GOT3 (cell line): ENCODE measurements at places on chromosomes 1 and 21.

- DNase-seq = no peak
Observed at GRCh38 chr1:15352128-15352957, 57.3 kb upstream of the EFHD2 start.

DNA sequence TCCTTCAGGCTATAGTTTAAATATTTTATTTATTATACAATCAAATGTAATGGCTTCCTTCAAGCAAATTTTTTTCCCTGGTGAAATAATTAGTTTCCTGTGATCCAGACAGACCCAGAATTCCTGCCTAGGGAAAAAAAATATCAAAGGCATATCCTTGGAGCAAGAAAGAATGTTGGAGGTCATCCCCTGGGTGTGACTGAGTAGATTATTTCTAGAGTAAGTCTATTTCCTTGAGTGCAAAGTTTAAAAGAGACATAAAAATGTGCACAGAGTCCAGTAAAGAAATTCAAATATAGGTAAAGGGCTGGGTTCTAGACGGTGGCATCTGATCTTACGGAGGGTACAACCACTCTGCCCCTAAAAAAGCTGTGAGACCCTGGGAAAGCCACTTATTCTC, 32.2 kb upstream of the SAMD13 start:
- no peak for DNase-seq

GRCh38 chr21:45849651-45850050, 131.9 kb upstream of the COL6A1 start:
- no peak for DNase-seq

DNA sequence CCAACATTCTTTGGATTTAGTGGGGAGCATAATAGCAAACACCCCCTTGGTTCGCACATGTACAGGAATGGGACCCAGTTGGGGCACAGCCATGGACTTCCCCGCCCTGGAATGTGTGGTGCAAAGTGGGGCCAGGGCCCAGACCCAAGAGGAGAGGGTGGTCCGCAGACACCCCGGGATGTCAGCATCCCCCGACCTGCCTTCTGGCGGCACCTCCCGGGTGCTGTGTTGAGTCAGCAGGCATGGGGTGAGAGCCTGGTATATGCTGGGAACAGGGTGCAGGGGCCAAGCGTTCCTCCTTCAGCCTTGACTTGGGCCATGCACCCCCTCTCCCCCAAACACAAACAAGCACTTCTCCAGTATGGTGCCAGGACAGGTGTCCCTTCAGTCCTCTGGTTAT, 21.8 kb downstream of the UQCRHL start:
- DNase-seq = no peak

GRCh38 chr1:156021093-156021428, 310 bp upstream of the SSR2 start:
- DNase-seq = no peak

GRCh38 chr1:219149009-219149577, 24.6 kb upstream of the LYPLAL1 start:
- DNase-seq = no peak

GRCh38 chr21:22597660-22598255, 1599.5 kb downstream of the NCAM2 start:
- no peak for DNase-seq

GRCh38 chr21:33546086-33546485, 3.2 kb downstream of the SON start:
- DNase-seq = no peak

- no peak for DNase-seq
Observed at GRCh38 chr1:35777109-35777508, 7.3 kb upstream of the CLSPN start.

DNA sequence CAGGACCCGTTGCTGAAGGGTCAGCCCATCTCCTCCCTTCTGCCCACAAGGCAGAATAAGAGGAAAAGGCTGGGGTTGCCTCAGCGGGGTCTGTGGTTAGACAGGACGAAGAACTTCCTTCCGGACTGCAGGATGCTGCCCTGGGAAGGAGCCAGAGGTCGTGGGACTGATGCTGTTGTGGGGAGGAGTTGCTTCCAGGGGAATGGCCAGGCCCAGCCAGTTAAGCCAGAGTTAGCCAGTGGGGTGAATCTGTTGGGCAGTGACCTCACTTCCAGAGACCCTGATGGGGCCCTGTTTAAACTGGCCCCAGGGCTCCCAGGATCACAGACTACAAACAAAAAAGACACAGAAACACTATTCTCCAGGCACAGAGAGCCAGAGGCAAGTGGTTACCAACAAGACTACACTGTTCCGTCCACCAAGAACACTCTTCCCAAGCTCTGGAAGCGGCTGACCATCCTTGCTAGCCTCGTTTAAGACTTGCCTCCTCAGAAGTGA, 13.0 kb downstream of the FAM229A start:
- DNase-seq = no peak

DNA sequence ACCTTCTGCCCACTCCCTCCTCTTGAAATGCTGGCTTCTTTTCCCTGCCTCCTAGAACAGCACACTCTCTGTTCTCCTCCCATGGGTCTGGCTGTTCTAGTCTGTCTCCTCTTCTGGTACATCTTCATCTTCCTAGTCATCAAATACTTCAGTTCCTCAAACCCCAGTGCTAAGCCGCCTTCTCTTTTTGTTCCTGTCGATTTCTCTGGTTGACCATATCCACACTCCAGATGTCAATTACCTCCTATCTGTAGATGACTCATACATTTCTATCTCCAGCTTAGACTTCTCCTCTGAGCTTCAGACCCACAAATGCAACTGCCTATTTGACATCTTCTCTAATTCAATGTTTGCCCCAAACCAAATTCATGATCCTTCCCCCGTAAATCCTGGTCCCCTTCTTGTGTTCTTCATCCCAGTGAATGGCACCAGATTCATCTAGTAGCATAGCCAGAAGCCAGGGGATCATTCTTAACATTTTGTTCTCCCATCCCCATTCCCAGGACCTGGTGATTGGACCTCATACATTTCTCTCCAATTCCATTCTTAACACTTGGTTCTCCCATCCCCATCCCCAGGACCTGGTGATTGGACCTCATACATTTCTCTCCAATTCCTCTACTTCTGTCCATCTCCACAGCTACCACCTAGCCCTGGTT, 35.9 kb downstream of the USP24 start:
- no peak for DNase-seq

DNA sequence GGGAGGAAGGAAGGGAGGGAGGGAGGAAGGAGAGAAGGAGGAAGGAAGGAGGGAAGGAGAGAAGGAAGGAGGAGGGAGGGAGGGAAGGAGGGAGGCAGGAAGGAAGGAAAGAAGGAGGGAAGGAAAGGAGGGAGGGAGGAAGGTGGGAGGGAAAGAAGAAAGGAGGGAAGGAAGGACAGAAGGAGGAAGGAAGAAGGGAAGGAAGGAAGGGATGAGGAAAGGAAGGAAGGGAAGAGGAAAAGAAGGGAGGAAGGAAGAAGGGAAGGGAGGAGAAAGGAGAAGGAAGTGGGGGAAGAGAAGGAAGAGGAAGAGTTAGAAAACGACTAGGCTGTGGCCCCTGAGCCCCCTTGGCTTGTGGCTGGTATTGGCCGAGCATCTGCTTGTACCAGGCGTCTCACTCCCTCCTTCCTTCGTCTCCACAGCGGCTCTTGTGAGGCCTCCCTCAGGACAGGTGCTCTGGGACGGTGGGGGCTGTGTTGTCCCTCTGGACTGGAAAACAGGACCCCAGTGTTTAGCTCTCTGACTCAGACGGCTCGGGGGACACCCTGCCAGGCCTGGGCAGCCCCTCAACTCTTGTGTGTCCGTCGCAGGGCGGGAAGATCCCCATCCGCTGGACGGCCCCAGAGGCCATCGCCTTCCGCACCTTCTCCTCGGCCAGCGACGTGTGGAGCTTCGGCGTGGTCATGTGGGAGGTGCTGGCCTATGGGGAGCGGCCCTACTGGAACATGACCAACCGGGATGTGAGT, 36.2 kb upstream of the C1QA start:
- no peak for DNase-seq

DNA sequence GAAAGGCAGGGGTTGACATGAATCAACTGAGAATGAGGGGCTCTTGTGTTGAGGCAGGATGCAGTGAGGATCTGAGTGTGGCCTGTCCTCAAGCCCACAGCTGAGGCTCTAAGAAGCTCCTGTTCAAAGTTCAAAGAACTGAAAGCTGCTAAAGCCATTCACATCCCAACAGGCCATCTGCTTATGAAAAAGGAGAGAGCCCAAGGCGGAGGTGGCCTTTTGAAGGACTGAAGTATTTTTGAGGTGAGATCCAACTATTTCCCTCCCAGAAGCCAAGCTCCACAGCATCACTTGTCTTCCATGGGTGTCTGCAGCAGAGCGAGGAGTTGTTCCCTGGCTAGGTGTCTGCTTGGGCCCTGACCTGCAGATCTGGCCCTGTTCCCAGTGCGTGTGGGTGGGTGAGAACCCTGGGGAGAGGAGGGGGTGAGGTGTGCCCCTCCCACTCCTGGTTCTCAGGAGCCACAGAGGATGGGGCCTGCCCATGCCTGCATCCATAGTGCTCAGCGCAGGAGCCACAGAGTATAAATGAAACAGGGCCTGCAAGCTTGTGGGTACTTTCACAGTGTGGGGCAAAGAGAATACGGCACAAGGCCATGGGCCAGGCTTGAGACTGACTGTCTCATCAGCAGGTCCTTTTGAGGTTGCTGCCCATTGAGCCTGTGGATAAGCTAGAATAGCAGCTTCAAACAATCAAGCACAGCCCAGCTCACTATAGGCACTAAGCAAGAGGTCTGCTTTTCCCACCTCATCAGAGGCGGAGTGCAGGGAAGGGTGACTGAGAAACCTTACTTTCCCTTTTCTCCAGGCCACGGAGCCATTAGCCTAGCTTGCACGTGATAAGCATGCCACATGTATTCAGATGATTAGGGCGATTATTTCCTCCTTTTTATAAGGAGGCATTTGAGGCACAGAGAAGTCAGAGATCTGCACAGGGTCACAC, 15.7 kb downstream of the REG4 start:
- no peak for DNase-seq

DNA sequence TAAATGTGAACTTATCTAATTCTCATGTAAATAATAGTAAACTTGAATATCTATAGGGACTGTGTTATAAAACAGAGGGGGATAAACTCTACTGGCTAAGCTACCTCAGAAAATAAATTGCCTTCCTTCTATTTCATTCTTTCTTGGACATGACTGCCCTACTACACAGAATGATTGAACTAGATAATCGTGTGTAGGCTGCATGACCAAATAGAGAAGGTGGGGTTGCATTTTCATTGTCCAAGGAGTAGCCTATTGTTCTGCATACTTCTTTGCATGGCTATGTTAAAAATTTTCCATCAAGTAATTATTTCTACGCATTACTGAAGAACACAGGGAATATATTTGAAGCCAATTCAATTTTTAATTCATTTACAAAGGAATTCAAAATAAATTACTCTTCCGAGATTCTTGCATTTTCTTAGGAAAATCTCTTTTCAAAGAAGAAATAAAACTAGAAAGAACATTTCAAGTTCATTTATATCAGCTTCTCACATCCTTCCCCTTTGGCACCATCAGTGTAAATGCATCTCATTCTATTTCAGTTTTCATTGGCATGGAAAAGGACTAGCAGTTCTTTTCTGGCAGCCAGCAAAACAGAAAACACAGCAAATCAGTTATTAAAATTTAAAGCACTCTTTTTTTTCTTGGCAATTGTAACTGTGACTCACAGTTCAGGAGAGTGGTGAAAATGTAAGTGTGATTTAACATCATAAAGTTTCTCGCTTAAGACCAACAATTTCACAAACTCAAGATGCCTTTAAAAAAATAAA, 714.7 kb downstream of the NCAM2 start:
- no peak for DNase-seq

DNA sequence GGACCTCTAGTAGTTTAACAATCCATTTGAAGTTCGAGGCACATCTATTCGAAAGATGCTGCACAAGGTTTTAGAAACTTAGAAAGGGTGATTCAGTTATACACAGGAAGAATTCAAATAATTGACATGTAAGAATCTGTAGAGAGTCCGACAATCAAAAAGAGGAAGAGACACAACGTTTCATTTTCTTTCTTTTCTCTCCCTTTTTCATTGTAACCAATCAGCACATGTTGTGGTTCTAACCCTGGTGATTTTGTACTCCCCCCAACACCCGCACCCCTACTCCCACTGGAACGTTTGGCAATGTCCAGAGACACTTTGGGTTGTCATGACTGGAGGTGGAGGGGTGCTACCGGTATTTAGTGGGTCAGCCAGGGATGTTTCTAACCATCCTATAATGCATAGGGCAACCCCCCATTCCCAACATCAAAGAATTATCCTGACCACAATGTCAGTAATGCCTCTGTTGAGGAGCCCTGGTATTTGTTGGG, 4.9 kb downstream of the TGFB2 start:
- no peak for DNase-seq

- DNase-seq = no peak
Observed at GRCh38 chr21:36765229-36765628, 66.3 kb downstream of the SIM2 start.

DNA sequence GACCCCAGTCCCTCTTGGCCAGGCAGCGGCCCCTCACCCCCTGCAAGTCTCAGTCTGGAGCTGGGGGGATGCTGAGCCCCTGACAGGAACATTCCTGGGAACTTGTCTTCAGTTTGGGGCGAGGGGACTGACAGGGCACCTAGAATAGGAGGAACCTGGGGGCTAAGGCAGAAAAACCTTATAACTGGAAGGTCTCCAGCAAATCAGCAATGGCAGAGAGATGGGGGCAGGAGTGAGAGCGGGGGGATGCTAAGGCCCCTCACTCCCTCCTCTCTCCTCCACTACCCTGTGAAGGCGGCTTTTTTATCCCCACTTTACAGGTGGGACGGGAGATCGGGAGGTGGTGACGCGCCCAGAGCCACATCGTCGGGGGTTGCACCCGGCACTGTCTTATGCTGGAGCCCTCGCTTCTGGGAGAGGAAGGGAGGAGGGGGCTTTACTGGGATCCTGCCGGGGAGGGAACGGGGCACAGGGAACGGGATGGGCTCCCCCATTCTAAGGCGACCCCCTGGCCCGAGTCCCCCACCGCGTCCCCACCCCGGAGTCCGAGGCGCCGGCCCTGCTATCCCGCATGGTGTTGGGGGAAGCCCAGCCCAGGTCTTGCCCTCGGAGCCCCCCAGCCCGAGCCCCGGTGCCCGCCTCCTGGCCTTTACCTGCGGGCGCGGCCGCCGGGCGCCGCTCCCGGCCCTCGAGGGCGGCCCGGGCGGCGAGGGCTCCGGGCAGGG, 456 bp downstream of the COL8A2 start:
- no peak for DNase-seq

DNA sequence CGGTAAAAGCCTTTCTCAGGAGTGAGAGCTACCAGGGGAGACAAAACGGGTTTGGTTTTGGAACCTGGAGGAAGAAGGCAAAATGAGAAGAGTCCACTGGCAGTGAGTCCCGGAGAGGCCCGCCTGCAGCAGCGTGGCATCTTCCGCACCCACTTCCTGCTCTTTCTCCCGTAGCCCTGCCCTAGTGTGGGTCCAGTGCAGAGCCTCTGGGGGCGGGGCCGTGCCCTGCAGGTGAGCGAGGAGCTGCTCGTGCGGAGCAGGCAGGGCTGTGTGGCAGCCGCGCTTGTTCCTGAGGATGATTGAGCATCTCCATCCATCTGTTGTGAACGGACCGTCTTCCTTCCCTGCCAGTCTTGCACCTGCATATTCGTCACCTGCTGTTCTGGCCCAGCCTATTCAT, 66.5 kb downstream of the PEX14 start:
- DNase-seq = no peak

- no peak for DNase-seq
Observed at GRCh38 chr1:100397681-100398080, 45.4 kb downstream of the CDC14A start.
